ENCODE measurements at places on chromosomes 7 and 10.

GRCh38 chr10:89304446-89304845, 2.6 kb downstream of the IFIT2 start:
- DNase-seq: no peak

- DNase-seq: no peak
Measured at GRCh38 chr10:69734416-69734796, 67.3 kb upstream of the COL13A1 start.

- DNase-seq: no peak
Measured at GRCh38 chr10:109831846-109832245, 91.5 kb downstream of the XPNPEP1 start.

DNA sequence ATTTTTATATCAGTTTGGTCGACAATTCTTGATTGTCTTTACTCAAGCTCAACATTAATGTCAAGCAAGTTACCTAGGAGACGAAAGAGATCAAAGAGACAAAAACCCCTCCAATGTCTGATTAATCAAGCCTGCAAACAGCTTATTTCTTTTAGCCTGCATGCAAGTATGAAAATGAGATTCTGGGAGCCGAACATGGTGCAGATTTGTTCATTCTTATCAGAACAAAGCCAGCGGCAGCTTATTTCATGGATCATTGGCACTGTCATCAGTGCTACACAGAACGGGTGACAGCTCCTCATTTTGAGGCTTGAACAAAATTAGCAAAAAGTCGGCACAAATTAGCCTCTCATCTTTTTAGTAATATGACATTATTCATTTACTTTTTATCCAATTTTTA, 26.5 kb downstream of the FAM204A start:
- DNase-seq: no peak

DNA sequence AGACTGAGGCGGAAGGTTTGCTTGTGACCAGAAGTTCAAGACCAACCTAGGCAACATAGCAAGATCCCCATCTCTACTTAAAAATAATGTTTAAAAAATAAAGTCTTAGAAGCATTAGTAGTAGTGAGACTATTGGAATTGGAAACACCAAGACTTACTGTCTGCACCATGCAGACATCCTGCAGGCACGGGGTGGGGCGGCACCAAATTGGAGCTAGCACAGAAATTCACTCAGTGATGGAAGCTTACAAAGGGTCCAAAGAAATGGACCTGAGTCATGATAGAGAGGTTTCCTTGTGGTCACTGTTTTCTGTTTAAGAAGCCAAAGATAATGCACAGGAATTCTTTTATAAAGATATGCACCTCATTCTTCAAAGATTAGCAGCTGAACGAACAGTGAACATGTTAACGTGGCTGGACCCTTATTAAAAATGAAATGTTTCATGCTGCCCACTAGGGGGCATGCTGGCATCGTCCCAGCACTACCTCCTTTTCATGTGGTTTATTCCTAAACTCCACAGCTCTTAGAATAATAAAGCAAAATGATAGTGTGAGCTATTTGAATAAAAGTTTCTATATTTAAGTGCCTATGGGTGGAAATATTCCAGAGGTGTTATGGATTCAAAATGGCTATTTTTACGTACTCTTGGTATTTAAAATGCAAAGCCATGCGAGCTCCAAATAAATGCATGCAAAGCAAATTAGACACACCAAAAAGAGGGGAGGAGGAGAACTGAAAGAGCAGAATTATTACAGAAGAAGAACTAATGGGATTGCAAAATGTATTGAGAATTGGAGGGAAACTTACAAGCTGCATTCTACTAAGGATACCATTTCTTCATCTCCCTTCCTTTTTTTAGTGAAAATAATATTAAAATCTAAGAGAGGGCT, 28.6 kb downstream of the PDSS1 start:
- no peak for DNase-seq

GRCh38 chr7:148699024-148699781, 500 bp downstream of the CUL1 start:
- DNase-seq: peak; percentile 34

DNA sequence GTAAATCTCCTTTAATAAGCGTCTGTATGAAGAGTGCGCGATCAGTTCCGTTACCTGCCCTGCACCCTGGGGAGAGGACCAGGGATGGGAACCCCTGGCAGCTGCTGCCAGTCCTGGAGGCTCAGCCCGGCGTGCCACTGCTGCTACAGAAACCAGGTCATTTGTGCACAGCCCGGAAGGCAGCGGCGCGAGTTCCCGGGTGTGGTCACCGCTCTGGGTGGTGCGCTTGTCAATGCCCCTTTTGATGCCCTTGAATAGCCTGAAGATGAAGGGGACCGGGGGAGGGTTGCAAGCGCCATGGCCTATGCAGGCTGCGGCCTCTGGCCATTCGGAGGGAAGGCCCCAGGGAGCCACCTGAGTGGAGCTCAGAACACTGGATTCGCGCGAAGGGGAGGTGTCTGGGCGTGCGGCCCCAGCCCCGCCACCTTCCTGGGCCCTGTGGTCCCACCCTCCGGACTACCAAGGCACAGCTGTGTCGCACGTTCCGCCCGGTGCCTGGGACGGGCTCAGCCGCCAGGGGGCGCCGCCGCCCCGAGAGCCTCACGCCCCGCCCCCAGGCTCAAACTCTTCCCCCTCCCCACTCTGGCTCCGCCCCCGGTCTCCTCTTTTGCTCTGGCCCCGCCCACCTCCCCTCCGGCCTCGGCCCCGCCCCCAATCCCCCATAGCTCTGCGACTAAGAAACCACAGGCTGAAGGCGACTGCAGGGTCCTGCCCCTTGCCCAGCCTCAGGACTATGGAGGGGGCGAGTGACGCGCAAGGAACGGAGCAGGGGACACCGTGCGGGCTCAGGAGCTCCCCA, 16.5 kb downstream of the AP5Z1 start:
- peak; percentile 72 for DNase-seq

- no peak for DNase-seq
Measured at GRCh38 chr10:121232494-121232893, 365.8 kb downstream of the FGFR2 start.

- DNase-seq: no peak
Measured at GRCh38 chr7:30963842-30964241, at the start of gene GHRHR. Gene GHRHR (plus strand): TSS chr7:30963953. CDS start chr7:30964069, 116 bp downstream.

GRCh38 chr7:127997226-127997922, 33.9 kb downstream of the LRRC4 start:
- DNase-seq: no peak

DNA sequence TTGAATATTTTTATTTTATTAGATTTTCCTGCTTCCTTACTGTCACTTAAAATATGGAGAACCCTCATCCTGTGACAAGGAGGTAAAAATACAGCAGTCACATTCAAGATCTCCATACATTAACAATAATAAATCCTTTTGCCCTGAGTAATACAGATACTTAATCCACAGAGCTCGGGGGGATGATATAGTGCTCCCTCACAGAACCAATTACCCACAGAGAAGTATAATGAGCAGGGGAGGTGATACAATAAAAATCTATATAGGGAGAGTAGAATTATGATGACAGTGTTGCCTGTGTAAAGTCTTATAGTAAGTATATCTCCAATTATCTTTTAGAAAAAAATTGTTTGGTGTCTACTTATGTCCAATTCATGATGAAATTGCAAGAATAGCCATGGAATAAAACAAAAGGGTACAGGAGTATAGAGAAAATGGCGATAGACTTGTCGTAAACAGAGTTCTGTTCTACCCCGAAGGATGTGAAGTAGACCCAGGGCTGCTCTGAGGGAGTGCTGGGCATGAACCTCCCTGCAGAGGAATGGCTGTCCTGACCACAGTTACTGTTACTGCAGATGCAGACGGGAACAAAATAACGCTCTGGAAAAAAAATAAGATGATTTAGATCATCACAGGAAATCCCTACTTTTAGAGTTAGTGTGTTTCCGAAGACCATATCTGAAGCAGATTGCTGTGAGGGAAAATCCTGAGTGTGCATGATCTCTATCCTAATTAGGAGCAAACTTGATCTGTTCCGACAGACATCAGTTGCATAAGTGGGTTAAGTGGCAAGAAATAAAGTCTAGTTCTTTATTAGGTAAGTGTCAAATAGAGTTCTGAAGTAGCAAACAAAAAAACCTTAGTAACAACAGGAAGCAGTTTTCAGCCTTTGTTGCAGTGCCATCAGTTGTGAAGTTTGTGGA, 123.7 kb downstream of the KAT6B start:
- no peak for DNase-seq

- DNase-seq: no peak
Measured at GRCh38 chr7:158362001-158362400, 225.6 kb downstream of the PTPRN2 start.

GRCh38 chr10:51530541-51530940, 168.9 kb downstream of the CSTF2T start:
- DNase-seq: no peak

DNA sequence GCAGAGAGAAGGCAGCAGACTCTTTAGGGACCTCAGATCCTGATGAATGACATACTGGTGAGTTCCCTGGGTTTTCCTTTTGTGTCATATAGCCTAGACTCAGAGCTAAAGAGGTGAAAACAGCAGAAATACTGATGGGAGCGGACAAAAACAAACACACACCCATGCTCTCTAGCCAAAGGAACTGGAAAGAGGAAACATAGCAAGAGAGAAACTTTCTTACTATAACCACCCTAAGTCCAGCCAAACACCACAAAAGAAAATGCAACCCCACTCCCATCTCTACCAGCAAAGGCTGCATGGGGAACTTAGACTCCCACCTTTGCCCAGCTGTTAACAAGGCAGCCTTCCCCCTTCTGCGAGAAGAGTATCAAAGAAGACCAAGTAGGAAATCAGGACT, 16.3 kb downstream of the GSAP start:
- no peak for DNase-seq

DNA sequence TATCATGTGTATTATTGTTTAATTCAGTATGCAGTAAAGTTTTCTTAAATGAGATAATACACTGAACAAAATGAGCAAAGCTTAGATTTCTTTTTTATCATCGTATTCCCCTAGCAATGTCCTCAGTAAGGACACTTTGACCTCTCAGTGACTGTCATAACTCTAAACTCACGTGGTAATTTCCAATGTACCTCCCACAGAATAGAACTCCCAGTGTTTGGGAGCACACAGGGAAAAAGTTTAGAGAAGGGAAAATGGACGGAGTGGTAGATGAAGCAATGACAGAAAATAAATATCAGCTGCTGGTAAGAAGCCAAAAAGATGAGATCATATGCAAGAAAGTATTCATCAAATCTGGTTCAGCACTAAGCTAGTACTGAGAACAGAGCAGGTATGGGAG, 758.6 kb upstream of the KCND2 start:
- no peak for DNase-seq

DNA sequence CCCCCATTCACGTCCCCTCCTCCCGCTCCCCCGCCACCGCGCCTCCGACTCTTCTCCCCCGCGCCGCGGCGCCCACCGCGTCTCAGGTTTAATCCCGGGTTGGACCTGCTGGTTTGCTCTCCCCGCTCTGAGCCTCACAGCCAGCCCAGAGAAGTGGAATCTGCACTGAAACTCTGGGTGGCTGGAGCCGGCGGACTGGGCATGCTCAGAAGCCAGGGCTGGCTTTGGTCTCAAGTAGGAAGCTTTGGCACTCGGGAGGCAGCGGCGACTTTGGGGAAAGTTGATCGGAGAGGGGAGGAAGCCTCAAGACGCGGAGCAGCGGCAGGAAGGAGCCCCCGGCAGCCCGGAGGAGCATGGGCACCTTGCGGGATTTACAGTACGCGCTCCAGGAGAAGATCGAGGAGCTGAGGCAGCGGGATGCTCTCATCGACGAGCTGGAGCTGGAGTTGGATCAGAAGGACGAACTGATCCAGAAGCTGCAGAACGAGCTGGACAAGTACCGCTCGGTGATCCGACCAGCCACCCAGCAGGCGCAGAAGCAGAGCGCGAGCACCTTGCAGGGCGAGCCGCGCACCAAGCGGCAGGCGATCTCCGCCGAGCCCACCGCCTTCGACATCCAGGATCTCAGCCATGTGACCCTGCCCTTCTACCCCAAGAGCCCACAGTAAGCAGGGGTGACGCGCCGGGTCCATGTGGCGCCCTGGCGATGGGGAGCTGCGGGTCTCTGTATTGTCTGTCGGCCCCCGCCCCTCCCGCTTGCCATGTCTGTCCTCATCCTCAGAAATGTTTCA, at the start of gene PRKG1:
PRKG1 (plus strand) TSS at position 250 of the 791 bp plus-strand sequence.
- DNase-seq: no peak

- no peak for DNase-seq
Measured at GRCh38 chr10:84605802-84606201, 277.4 kb downstream of the CCSER2 start.

- DNase-seq: no peak
Measured at GRCh38 chr7:10474048-10474447, 499.6 kb upstream of the PHF14 start.

DNA sequence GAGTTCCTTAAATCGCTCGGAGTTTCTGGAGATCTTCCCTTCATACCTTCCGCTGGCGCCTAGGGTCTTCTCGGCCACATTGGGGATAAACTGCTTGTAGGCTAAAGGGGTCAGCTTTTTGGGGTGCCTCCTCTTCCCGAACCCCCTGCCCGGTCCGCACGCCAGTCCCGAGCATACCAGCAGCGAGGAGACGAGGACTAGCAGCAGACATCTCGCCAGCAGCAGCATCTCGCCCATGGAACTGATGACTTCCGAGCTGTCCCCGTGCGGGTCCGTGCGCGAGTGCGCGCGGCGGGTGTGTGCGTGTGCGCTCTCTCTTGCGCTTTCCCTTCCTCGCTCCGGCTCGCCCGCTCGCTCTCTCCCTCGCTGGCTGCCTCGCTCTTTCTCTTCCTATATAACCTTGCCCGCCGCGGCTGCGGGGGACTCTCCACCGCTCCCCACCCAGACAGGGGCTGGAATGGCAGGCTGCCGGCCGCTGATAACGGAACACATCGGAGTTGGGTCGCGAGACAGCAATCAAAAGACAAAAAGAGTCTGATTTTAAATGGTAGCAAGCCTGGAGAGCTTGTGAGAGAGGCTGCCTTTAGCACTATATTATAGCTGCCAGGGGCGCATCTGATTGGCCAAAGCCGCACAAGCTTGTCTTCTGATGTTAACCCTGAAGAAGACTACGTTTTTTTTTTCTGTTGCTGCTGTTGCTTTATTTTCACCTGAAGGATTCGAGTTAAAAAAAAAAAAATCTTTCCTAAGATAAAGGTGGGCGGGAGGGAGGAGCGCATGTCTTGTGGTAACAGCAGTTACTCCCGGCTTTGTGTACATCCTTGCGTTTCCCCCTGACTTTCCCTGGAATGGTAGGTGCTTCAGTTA, at the start of gene SHH:
SHH (minus strand) TSS at position 569 of the 867 bp plus-strand sequence; CDS start at position 228, 341 bp downstream.
- no peak for DNase-seq

- DNase-seq: no peak
Measured at GRCh38 chr10:48215486-48216203, 58.9 kb downstream of the FRMPD2 start.

DNA sequence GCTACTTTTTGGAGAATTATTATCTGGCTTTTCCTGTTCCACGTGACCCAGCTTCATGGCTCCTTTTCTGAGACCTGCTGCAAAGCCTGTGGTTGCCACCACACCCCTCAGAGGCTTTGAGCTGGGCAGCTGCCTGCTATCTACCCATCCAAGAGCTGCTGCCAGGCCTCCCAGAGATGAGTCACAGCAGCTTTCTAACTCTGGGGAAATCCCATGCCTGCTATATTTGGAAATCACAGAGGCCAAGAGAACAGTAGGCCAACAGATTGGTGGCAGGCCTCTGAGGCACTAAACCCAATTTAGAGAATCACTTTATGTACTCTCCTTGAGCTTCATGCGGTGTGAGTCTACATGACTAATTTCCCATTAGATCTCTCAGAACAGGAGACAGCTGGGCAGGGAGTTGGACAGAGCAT, 35.2 kb downstream of the SGCE start:
- DNase-seq: no peak
